Stimulated activated CD8-positive, alpha-beta memory T cell treated with anti-CD3 and anti-CD28 coated beads, Interleukin-15, amount 100 ng/mL, for 24 hours (primary cell): ENCODE measurements at places on chromosomes 2 and 18.

GRCh38 chr2:49788300-49788699 is 634.0 kb upstream of the FSHR start:
- DNase-seq, result no peak

DNA sequence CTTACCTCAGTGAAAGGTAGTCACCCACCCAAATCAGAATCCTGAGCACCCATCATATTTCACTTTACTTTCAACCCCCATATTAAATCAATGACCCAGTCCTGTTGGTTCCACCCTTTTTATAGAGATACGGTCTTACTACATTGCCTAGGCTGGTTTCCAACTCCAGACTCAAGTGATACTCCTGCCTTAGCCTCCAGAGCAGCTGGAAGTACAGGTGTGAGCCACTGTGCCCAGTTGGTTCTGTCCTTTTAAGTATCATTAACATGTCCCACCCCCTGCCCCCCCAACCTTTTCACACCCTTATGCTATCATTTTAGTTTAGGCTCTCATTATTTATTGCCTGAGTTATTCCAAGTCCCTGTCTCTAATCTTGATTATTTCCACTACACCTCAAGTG is 28.7 kb downstream of the MSH6 start:
- DNase-seq, result no peak

GRCh38 chr18:48775372-48776155 is 175.2 kb downstream of the SMAD7 start:
- no peak for DNase-seq

GRCh38 chr2:189350540-189351209 is 90.6 kb upstream of the WDR75 start:
- DNase-seq, result no peak

GRCh38 chr2:10970666-10971065 is 58.9 kb downstream of the KCNF1 start:
- no peak for DNase-seq

GRCh38 chr2:18971628-18972027 is 382.3 kb upstream of the NT5C1B start:
- DNase-seq, result no peak

- DNase-seq, result no peak
Measured at GRCh38 chr2:169009865-169010579, 21.1 kb downstream of the ABCB11 start.

DNA sequence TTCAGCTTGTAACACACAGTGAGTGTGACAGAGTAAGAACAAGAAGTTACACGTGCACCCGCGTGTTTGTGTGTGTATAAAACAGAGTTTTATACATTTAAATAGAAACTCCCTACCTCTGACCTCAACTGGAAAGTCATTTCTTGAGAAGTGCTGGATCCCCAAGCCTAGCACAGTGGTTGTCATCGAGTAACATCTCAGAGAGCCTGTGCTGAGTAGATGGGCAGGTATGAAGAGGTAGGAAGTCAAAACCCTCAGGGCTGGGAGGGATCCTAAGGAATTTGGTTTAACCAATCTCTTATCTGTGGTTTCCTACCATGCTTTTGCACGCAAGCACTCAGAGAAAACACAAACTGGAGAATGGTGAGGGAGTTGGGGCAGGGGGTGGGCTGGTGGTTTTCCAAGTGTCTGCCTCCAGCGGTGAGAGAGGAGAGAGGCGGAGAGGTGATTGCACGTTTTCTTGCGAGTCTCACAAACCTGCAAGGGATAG is 9.2 kb downstream of the ACOXL start:
- no peak for DNase-seq

GRCh38 chr2:71685073-71685848 is 231.9 kb downstream of the DYSF start:
- DNase-seq, result no peak

- no peak for DNase-seq
Measured at GRCh38 chr18:57080479-57080878, 66.4 kb upstream of the BOD1L2 start.

- no peak for DNase-seq
Measured at GRCh38 chr2:73050121-73050545, 21.4 kb downstream of the SFXN5 start.

DNA sequence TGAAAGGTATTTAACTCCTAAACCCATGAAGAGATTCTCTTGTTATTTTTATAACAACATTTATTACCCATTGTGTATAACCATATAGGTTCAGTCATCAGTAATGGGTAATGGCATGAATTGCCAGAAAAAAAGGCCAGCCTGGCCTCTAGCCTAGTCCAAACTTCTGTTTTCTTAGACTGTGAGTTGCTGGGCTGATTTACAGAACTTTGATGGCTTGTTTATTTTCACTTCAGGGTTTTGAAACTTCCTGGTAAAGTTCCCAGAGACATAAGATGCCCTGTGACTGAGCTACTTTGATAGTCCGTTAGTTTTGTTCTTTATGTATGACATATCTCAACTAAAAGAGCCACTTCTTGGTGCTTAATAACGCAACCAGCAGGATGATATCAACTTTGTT is 164.8 kb downstream of the METTL4 start:
- no peak for DNase-seq

GRCh38 chr2:41313082-41313481 is 734.7 kb upstream of the PKDCC start:
- DNase-seq, result no peak

DNA sequence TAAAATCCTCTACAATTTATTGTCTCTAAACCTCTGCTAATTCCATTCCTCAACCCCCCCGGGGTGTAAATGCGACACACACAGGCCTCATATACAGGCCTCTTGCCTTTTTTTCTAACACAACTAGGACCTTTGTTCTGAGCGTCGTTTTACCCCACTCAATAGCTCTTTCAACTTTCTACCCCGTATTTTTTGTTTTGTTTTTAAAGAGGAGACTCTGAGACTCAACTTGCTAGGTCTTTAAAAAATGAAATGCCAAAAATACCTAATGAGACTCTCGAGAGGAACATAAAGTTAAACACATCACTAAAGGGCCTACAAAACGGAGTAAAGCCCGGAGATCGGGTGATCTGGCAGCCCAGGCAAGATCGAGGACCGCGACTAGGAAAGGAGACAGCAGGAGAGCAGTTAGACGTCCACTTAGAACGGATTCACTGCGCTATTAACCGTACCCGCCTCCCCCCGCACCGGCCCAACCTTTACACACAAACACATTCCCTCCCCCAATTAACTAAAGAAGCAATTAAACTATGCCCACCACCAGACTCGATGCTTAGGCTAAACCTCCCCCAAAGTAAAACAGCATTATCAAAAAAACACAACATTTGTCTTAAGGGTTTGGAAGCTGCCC is 1.7 kb downstream of the TRIP12 start:
- DNase-seq, result peak; percentile 6

DNA sequence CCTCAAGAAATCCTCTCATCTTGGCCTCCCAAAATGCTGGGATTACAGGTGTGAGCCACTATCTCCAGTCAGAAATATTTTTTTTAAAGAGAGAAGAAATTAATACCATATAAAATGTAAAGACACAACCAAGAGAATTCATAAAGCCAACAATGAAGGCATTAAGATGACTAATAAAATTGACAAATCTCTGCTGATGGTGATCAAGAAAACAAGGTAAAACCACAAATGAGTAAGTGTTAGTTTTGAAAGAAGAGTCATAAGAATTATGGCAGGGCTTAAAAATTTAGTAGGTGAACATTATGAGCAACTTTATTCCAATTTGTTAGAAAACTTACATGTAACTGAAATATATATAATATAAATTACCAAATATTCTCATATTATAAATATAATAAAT is 752.8 kb upstream of the CELF4 start:
- no peak for DNase-seq

DNA sequence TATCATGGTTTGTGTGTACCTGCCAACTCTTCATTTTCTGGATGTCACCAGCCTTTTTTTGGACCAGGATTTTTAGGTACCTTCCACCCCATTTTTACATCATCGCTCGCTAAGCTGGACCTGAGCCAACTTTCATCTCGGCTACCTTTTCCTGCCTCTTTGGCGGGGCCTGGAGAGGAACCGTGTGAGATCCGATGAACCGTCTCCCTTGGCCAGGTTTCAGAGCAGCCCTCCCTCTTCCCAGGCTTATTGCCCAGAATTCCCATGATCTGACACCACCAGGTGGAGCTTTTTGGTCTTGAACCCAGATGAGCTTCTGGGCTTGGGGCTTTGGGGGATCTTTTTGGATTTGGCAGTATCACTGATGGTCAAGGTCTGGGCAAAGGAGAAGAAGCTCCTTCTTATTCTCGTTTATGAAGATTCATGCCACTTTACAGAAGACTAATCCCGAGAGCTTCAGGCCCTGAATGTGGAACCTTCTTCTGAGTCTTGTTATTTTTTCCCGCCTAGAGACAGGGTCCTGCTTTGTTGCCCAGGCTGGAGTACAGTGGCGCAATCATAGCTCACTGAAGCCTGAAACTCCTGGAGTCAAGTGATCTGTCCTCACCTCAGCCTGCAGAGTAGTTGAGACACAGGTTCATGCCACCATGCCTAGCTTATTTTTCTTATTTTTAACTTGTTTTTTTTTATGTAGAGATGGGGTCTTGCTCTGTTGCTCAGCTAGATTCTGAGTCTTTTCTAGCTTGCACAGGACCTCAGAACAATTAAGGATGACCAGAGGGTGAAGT is 50.4 kb downstream of the GATA6 start:
- no peak for DNase-seq

- no peak for DNase-seq
Measured at GRCh38 chr18:43526426-43527145, 249.3 kb upstream of the SYT4 start.

DNA sequence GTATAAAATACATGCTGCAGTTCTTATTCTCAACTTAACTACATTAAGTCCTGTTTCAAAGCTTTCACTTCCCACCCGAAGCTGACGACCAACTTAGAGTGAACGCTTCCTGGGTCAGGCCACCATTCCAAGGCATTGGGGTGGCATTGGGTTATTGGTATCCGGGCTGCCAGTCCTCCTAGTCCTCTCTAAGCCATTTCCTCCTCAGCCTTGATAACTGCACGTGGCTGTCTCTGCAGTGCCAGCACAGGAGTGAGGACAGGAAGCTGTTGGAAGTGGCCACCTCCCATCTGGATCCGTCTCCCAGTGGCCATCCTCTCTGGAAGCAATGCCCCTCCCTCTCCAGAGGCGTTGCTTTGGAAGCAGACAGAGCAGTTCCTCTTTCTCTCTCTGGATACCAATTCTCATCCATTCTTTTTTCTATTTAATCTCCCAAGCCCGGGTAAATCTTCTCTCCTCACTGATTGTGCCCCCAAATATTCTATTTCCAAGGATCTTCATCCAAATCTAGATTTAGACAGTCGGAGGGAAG is 354.7 kb downstream of the EIPR1 start:
- DNase-seq, result no peak

GRCh38 chr2:113069676-113070605 is 2.2 kb downstream of the IL1F10 start:
- DNase-seq, result no peak

DNA sequence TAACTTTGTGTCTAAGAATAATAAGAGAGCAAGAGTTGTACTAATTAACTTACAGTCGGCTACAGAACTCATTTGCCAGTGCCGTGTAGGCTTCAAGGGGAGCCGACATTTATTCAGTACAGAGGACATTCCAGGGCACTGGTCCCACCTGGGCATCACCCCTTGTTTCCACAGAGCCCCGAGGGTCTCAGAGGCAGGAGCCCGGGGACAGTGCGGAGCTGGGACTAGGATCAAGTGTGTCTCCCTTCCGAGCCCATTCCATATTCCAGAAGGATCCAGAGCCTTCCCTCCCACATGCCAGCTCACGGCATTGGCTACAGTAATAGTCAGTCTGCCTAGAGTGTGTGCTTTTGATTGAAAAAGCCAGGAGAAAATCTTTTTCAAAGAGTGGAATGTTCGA is 71.5 kb upstream of the CTDP1 start:
- no peak for DNase-seq

- DNase-seq, result no peak
Measured at GRCh38 chr18:46660957-46661749, 4.1 kb upstream of the LOXHD1 start.

GRCh38 chr2:238518172-238518820 is 91.6 kb downstream of the ASB1 start:
- DNase-seq, result no peak

DNA sequence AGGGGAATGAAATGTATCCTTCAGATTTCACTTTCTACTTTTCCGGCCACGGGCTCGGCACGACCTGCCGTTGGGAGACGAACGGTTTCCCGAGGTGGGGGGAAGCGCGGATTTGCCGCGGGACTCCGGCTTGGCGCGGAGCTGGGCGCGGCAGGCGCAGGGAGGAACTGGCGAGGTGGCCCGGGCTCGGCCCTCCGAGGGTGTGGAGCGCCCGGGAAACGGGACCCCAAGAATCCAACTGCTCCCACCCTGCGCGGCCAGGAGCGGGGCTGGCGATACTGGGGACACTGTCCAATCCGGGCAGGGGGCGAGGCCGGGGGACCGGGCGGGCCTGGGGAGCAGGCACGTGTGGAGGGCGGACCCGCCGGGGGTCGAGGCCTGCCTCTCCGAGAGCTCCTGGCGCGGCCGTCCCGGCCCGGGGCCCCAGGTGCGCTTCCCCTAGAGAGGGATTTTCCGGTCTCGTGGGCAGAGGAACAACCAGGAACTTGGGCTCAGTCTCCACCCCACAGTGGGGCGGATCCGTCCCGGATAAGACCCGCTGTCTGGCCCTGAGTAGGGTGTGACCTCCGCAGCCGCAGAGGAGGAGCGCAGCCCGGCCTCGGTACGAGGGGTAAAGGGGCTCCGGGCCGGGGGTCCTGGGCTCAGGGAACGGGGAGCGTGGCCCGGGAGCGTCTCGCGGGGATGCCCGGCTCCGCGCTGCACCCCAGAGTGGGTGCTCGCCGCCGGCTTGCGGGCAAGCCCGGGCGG is at the start of gene ANXA4:
Gene ANXA4 (plus strand): TSS at position 560 of the 747 bp plus-strand sequence. CDS start 39,432 bp downstream, outside the sequence.
- peak; percentile 42 for DNase-seq

DNA sequence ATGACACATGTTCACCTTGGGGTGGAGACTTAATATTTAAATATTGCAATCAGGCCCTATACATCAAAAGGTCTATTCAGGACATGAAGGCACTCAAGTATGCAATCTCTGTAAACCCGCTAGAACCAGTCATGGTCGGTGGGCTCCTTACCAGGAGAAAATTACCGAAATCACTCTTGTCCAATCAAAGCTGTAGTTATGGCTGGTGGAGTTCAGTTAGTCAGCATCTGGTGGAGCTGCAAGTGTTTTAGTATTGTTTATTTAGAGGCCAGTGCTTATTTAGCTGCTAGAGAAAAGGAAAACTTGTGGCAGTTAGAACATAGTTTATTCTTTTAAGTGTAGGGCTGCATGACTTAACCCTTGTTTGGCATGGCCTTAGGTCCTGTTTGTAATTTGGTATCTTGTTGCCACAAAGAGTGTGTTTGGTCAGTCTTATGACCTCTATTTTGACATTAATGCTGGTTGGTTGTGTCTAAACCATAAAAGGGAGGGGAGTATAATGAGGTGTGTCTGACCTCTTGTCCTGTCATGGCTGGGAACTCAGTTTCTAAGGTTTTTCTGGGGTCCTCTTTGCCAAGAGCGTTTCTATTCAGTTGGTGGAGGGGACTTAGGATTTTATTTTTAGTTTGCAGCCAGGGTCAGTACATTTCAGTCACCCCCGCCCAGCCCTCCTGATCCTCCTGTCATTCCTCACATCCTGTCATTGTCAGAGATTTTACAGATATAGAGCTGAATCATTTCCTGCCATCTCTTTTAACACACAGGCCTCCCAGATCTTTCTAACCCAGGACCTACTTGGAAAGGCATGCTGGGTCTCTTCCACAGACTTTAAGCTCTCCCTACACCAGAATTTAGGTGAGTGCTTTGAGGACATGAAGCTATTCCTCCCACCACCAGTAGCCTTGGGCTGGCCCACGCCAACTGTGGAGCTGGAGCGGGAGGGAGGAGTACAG is 108.1 kb downstream of the XRCC5 start:
- no peak for DNase-seq
